ENCODE measurements at places on chromosomes 1 and 21.

DNA sequence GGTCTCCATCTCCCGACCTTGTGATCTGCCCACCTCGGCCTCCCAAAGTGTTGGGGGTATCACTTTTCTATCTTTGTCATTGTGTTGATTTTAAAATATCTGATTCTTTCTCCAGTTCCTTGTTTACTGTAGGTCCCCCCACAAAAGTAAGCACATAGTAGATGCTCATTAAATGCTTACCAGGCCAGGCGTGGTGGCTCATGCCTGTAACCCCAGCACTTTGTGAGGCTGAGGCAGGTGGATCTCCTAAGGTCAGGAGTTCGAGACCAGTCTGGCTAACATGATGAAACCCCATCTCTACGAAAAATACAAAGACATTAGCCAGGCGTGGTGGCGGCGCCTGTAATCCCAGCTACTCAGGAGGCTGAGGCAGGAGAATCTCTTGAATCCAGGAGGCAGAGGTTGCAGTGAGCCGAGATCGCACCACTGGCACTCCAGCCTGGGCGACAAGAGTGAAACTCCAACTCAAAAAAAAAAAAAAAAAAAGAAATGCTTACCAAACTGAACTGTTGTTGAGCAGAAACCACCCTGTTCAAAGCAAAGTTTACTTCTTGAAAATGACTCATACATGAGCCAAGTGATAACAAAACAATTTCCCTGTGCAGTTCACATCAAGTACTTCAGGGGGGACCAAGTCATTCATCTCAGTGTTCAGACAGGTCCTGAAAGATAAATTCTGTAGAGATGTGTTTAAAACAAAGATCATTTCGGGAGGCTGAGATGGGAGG lies 24.3 kb upstream of the NID1 start:
- no peak for DNase-seq

DNA sequence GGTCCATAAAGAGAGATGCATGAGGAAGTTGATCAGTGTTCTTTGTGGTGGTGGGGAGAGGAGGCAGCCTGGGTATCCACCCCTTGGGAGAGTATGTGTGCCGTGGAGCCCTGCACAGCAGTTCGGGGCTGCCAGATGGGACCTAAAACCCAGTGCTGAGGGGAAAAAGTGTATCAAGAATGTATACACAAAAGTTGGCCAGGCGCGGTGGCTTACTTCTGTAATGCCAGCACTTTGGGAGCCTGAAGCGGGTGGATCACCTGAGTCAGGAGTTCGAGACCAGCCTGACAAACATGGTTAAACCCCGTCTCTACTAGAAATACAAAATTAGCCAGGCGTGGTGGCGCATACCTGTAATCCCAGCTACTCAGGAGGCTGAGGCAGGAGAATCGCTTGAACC lies 4.1 kb upstream of the TTC4 start:
- no peak for DNase-seq

- DNase-seq, result no peak
Measured at GRCh38 chr21:38404177-38404576, 94.1 kb downstream of the ERG start.

DNA sequence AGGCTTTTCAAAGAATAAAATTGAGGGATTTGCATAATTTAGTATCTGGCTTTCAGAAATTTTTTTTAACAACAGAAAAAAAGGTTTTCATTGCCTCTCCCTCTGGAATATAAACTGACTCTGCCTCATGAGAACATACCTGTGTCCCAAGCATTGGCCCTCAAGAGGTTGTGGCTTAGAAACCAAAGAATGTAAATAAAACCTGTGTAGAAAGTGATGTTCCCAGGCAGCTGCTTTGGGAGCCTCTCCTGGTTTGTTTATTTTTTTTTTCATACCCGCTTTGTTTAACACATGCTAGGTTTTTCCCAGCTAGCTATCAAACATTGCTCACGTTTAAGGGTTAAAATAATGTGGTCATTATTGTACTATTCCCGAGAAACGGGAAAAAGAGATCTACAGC lies 40.5 kb upstream of the IFNAR2 start:
- DNase-seq, result no peak

DNA sequence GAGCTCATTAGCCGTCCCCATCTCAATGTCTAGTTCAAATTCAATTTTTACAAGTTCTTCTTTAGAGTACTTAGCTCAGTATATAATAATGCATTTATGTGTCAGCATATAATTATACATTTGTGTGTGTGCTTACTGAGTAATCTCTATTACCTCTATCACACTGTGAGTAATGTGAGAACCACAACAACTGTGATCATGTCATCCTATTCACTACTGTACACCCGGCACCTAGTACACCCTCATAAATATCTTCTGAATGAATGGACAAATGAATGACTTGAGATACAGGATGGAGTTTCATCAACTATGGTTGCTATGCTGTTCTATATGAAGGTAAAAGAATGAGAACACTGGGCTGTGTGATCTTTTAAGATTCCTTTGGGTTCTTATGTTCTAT lies 124.0 kb downstream of the GPATCH2 start:
- DNase-seq, result no peak

- DNase-seq, result peak; percentile 63
Measured at GRCh38 chr1:233240829-233241682, 54.5 kb downstream of the PCNX2 start.

DNA sequence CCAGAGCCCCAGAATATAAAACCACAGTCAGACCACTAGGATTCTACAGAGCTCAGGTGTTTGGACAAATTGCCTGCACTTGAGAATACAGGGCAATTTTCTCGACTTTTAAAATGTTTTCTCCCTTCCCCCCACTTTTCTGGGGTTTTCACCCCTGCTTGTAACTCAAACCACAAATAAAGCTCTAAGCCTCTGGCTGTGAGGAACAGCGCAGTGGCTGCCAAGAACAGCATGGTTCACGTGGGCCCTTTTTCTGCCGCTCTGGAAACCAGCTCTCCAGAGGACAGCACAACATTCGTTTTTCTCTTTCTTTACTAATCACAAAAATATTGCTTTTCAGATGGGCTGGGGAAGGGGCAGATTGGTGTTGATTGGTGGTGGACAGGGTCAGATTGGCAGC lies 102.2 kb upstream of the JUN start:
- no peak for DNase-seq

GRCh38 chr1:21823206-21823979 lies 11.3 kb downstream of the LDLRAD2 start:
- DNase-seq, result no peak

- DNase-seq, result no peak
Measured at GRCh38 chr21:17819877-17820229, 697 bp upstream of the C21orf91 start.

- DNase-seq, result no peak
Measured at GRCh38 chr21:33025489-33026442, at the start of gene OLIG2. Gene OLIG2 (plus strand): TSS chr21:33025935. CDS start chr21:33026863, 928 bp downstream.

DNA sequence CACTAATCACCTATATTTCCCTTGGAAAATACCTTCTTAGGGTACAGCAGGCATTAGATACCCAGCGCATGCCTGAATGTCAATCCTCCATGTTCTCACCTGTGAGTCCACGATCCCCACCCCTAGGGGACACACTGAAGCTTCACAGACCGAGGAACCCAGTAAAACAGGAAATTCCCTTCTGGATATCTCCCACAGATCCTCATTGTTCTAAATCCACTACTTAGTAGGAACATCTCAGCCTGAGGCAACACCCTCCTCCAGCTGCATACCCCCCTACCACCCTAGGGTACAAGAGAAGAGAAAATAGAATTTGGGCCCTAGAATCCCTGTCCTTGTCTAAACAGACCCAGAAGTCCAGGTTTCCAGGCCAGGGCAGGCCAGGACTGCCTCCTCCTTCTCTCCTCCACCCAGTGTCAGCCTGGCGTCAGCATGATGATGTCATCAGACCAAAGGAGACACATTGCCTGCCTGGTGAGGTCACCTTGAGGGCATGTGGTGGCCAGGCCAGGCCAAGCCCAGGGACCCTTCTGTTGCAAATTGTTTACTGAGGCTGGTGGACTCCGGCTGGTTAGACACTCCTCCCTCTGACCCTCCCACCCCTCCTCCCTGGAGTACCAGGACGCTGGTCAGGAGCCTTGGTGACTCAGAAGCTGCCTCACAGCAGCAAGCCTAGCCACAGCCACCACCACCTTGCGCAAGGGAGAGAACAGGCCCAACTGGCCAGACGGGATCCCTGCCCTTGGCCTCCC lies 6.2 kb downstream of the NECTIN4 start:
- peak; percentile 59 for DNase-seq

GRCh38 chr21:39669485-39669884 lies 56.7 kb downstream of the B3GALT5 start:
- DNase-seq, result no peak

GRCh38 chr1:147504801-147505311 lies 36.4 kb upstream of the BCL9 start:
- peak; percentile 21 for DNase-seq

DNA sequence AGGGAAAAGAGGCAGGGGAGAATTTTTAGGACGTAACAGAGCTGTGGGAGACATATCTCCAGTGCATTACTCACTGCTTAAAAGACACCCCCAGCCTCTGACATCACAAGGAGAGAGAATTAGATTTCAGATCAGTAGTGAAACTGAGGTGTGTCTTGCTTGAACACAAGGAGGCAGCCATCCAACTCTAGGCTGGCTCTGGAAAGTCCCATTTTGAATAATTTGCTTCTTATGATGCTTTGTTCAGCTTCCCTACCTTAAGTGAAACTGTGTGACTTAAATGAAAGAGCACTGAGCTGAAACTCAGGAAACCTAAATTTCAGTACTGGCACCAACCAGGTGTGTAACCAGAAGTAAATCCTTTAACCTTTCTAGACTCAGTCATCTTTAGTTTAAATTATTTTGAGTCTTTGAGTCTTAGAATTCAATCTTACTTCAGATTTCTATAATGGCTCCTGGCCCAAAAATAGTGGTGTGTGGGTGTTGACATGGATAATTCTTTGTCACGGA lies 251.6 kb upstream of the SGIP1 start:
- no peak for DNase-seq

DNA sequence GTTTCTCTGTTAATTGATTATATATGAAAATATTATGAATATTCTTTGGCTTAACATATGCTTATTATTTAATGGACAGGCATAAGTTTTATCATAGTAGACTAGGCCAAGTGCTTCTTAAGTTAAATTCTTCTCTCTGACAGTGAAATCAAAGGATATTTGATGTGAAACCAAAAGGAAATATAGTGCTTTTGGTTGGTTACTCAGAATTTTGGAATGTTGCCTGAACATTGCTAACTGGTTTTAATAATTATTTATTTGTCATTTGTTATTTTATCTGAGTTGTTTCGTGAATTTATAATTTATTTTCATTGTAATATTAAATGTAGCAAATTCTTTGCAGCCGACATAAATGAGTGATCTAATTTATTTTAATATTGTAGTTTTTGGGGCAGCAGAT lies 18.3 kb downstream of the HOOK1 start:
- DNase-seq, result no peak

DNA sequence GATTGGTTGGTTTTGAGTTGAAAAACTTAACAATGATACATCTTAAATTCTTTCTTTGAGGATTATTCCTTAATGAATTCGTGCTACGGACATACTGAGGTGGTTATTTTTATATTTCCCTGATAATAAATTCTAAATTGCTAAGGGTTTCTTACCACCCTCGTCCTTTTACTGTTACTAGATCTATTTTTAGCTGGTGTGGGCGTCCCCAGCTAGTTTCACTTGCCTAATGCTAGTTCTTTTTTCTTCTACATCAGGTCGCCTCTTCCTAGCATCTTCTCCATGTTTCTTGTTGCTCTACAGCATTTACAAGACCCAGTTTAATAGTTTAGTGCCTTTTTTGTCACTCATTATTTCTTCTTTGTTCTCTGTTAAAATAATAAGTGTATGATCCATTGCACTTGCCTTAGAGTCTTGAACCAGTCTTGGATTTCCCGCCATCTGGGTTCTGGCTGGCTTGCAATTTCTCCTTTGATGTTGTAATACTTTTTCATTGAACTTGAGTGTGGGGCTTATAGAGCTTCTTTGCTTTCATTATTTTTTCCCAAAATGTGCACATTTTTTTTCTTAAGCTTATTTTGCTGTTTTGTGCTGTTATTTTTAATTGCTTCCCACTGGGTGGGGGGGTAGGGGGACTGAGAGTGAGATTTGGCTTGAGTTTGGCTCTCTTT lies 677 bp upstream of the HSD11B1 start:
- no peak for DNase-seq

DNA sequence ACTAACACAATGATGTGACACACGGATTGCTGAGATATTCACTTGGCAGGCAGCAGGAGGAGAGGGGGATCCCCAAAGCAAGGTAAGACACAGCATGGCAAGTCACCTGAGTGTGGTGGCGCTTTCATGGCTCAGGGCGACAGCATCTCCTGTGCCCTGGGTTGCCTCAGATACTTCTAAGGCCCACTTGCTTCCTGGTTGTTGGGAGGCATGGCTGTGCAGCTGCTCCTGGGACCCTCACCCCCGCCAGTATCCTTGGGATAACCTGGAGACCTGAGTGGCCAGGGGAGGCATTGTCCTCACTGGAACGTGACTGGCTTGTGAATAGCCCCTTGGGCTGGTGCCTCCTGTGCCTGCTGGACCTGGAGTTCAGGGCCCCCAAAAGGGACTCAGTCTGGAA lies 69.8 kb downstream of the STUM start:
- DNase-seq, result no peak

- DNase-seq, result no peak
Measured at GRCh38 chr1:43572084-43572483, 41.4 kb downstream of the PTPRF start.

GRCh38 chr21:38499296-38499695 lies 1.0 kb upstream of the ERG start:
- no peak for DNase-seq

GRCh38 chr21:32137266-32137665 lies 141.6 kb downstream of the MIS18A start:
- no peak for DNase-seq
